ENCODE measurements at places on chromosomes 7 and 10.
A peak's percentile ranks its signal among the peaks of the same experiment; 100 is the strongest.

DNA sequence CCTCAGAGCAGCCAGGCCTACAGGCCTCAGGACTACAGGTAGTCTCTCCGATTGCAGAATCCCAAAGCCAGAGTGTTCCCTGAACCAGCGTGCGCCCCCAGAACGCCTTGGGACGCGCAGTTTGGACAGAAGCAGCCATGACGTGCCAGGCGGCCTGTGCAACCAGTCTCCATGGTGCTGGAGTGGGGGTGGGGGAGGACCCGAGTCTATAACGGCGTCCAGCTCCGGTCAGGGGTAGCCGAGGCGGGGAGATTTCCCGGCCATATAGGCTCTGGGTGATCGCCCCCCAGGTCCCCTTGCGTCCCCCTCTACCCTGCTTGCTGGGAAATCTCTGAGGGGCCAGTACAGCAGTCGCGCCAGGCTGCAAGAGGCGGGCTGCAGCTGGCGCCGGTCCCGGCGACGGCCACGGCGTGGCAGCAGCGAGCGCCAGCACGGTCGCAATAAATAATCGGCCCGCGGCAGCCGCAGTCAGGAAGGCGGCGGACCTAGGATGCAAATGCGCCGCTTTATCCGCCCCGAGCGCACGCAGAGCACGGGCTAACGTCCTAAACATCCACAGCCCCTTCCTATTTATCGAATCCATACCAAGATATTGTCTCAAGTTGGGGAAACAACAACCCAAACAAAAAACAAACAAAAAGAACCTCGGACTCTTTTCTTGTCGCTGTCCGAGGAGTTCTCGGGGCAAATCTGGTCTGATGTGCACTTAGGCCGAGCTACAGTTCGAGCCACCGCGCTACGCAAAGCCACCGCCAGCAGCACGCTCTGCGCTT lies 1.6 kb downstream of the HOXA3 start:
- DNase-seq: peak; percentile 17

DNA sequence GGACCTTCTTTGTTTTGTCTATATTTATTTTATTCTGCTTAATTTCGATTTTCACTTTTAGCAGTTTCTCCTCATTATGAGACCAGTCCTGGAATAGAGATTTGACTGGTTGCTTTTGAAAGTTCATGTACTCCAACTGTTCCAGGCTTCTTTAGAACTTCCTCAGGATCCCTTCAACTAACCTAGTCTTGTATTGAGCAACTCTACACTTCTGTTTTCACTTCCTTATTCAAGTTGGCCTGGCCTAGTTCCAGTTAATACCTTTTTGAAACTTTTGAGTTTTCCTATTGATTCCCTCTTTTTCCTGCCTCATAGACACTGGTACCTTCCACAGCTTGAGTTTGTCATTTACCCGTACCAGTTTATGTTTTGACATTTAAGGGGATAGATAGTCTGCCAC lies 421.7 kb downstream of the ATRNL1 start:
- no peak for DNase-seq

- DNase-seq: no peak
Observed at GRCh38 chr7:105315357-105315756, 73.4 kb downstream of the SRPK2 start.

- no peak for DNase-seq
Observed at GRCh38 chr10:35226507-35226906, 99.9 kb downstream of the CREM start.

DNA sequence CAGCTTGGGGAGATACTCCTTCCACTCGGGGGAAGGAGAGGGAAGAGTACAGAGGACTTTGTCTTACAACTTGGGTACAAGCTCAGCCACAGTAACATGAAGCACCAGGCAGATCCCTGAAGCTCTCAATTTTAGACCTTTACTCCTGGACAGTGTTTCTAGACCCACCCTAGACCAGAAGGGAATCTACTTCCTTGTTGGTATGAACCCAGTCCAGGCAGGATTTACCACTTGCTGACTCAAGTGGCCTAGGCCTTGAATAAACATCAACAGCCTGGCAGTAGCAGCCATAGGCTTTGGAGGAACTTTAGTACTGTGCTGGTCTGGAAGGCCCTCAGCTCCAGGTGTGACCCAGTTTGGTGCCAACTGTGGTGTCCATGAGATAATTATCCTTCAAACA lies 173.1 kb downstream of the ADRA2A start:
- DNase-seq: no peak

DNA sequence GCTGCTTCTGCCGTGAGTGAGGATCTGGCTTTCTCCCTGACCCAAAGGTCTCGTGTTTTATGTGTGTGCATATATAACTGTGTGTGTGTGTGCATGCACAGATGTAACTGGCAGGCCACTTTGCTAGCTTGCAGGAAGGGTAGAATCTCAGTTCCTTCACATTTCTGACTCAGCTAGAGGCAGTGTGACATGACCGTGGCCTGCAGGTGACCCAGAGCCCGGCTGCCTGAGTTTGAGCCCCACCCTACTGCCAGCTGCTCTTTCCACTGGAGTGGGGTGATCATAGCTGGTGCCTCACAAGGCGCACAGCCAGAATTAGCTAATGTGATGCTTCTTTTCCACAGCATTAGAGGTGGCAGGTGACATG lies 9.3 kb upstream of the MYL7 start:
- DNase-seq: no peak
